ENCODE measurements at places on chromosomes 6 and 20.

DNA sequence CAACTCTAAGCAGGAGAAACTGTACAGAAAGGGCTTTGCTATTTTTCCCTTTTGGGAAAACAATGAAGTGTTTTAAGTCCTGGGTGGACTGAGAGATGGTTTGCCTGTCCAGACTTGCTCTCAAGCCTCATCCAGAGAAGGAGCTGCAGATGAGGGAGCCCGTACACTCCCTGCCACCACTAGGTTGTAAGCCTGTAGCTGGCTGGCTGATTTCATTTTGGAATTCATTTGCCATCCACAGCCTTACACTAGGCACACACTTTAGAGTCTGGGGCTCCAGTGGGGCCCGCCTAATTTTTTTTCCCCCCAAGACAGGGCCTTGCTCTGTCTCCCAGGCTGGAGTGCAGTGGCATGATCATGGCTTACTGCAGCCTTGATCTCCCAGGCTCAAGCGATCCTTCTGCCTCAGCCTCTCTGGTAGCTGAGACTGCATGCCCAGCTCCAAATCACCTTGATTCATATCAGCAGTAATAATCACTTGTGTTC lies 28.4 kb downstream of the POFUT1 start:
- peak; percentile 70 for DNase-seq

DNA sequence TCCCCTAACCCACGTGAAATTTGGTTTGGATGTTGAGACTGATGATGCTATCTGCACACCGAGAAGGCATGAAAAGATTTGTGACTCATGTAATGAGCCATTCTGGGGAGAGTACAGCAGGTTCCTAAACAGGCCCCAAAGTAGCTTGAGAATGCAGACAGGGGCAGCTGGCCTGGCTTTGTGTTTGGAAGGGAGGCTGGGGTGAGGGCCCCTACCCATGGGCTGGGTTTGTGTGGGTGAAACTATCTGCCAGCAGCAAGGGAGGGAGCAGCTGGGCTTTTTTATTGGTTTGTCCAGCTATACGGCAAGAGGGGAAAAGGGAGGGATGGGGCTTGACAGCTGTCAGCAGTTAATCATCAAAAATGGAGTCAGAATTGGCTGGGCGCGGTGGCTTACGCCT lies 87.0 kb upstream of the RNF24 start:
- DNase-seq: no peak

DNA sequence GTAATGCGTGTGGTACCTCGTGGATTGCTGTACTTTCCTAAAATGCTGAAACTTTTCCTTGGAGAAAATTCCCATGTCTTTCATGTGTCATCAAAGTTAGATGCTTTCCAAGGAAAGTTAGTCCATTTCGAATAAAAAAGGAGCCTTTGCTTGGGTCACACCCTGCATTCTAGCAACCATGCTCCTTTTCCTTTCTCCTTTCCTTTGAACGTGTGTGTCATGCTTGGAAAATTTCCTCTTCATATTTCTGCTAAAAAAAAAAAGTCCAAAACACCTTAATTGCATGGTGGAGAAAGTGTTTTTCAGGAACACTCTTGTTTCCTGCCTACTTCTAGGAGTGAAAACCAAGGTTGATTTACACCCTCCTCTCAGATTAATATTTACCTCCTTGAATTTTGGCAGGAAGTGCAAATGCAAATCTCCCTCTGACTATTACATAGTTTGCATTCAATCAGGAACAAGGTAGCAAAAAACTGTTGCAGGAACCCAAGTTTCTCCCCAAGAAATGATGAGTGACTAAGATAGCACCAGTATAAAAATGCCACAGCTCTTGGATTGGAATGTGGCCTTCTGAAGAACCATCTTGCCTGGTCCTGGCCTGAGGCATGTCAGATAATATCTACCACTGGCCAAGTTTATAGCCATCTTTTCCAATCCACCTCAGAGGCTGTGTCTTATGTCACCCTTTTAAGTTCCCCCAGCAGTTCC lies 590.6 kb downstream of the QKI start:
- no peak for DNase-seq

GRCh38 chr6:37492991-37493660 lies 6.6 kb downstream of the CCDC167 start:
- peak; percentile 98 for DNase-seq

- no peak for DNase-seq
These were observed 195.9 kb upstream of the CST7 start for GRCh38 chr20:24753130-24753529.

- peak; percentile 82 for DNase-seq
These were observed 45.9 kb upstream of the RALY start for GRCh38 chr20:33947709-33948295.

GRCh38 chr6:52749556-52750152 lies 13.6 kb downstream of the GSTA2 start:
- DNase-seq: peak; percentile 57

DNA sequence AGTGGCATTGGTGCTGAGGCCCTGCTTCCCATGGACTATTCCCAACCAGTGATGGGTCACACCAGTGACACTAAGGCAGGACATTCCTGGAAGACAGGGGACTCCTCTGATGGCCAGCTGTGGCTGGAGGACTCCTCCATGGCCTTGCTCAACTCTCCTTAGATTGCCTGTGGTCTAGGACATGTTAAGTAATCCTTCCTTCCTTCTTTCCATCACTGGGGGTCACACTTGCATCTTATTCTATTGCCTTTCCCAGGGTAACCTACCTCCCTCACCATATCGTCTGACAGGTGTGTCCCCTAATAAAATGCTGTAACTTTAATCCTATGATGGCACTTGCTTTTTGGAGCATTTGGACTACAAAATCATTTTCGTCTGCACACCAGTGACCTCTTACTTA lies 24.5 kb upstream of the HLA-A start:
- DNase-seq: peak; percentile 3

Measured in NCI-H69 (cell line).